NAMALWA (cell line): ENCODE measurements at places on chromosomes 3 and 15.
A peak's percentile ranks its signal among the peaks of the same experiment; 100 is the strongest.

DNA sequence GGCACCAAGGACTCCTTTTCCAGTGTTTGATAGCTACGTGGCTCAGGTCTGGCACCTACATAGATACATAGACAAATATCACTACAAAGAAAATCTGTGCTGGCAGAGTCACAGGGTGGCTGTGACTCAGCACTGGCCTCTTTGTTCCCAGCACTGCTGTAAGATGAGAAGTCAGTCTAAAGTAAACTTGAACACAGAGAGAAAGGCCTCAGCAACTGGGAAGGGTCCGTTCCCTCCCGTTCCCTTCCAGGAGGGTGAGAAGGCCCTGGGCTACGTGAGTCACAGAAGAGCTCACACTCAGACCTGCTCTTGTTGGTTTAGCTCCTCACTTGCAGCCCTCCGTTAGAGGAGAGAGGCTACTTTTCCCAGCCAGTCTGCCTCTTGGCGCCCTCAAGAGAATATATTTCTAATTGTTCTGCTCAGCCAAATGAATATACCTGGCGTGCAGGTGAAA, 23.1 kb downstream of the ANXA2 start:
- no peak for DNase-seq

DNA sequence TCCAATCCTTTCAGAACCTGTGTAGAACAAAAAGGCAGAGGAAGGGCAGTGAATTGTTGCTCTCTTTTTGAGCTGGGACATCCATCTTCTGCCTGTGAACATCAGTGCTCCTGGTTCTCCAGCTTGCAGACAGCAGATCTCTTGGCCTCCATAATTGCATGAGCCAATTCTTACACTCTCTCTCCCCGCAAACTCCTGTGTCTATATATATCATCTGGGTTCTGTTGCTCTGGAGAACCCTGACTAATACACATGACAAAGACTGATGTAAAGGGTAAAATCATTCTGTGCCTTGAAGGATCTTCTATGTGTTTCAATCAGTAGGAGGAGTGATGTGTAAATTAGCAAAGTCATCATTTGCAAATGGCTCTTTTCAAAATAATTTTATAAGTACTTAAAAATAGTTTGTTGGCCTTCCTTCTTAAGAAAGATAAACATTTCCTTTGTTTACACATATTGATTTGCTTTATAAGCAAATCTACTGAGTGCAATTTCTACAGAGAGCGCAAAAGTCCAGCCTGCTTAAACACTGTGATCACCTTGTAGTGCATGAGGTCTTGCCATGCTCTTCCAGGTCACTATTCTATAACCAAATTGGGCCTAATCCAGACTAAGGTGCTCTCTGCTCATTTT, 154.9 kb upstream of the ANKRD28 start:
- no peak for DNase-seq

DNA sequence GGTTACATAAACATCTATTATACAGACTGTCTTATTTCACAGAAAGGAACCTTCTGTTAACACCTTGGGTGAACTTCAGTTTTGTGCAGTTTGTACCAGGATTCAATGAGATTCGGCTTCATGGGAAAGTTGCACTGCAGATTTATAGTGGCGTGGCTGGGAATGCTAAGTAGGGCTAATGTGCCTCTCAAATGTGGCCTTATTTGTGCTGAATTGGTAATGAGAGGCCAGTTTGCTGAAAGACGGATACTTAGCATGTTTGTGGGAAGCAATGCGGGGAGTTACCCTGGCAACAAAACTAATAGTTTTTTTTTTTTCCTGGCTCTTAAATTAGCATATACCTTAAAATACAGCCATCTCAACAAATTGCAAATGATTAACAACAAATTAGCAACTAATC, 28.6 kb upstream of the CEMIP start:
- no peak for DNase-seq

DNA sequence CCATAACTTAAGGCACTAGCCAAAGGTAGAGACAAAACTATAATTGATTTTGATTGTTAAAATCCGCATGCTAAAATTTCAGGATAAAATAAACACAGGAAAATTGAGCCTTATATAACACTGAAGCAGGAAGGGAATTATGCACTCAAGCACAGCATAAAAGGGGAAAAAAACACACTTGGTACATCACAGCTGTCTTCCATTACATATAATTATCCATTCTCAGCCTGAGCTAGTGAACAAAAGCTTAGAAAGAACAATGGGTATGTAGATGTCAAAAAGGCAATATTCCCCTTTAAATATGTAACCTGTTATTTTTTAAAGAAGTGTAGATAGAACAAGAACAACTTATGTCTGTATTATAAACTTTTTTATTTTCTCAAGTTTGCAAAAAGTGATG, 899.2 kb downstream of the ROBO1 start:
- no peak for DNase-seq

GRCh38 chr3:190432216-190432615, 17.5 kb downstream of the TMEM207 start:
- no peak for DNase-seq

- no peak for DNase-seq
Observed at GRCh38 chr15:99590913-99591646, 25.3 kb downstream of the MEF2A start.

DNA sequence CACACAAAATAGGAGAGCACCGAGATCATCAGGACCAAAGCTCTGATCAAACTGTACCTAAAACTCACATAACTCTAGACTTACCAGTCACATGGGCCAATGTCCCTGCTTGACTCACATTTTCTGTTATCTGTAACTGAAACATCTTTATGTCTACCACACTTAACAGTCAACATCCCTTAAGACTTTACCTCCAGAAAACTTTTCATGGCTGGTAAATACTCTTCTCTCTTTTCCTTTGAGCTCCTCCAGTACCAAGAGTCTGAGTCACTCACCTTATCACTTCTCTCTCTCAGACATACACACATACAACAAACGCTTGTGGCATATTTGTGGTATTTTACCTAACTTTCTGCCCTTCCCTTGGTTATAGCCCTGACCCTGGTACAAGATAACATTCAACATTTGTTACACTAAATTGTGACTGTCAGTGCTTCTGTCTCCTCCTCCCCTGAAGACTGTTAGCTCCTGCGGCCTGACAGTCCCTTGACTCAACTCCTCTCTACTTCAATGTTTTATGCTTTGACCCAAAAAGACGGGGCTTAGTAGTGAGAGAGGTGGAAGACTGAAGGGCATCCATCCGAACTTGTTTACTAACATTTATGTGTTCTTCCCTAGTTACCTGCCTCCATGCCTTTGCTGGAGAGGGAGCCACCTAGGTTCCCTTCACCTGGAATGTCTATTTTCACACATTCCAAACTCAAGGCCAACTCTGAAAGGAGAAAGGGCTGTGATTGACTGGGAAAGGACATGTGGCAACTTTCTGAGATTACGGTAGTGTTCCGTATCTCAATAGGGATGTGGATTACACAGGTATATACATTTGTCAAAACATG, 3.7 kb upstream of the EFHB start:
- DNase-seq = no peak

- DNase-seq = no peak
Observed at GRCh38 chr3:101829874-101830273, 19.4 kb upstream of the NFKBIZ start.

DNA sequence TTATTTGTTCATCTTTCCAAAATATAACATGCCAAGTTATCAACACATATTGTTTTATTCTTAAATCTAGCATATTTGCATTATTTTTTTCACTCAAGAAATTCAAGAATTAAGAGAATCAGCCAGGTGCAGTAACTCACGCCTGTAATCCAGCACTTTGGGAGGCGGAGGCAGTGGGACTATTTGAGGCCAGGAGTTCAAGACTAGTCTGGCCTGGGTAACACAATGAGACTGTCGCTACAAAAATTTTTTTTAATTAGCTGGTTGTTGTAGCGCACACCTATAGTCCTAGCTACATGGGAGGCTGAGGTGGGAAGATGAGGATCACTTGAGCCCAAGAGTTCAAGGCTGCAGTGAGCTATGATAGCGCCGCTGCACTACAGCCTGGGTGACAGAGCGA, 10.5 kb downstream of the DCUN1D1 start:
- no peak for DNase-seq

DNA sequence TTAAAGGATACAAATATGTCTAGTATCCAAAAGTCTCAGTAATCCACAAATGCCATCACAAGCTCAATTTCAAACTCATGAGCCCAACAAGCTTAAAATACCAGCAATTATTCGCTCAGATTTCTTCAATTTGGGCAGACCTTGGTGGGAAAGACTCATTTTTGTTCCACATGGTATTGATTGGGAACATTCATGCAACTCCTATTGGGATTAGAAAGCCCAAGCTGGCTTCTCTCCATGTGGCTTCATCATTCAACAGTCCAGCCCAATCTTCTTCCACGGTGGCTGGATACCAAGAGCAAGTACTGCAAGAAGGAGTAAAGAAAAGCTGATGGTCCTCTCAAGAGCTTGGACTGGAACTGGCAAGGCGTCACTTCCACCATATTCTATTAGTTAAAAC, 66.3 kb downstream of the STRIT1 start:
- no peak for DNase-seq

DNA sequence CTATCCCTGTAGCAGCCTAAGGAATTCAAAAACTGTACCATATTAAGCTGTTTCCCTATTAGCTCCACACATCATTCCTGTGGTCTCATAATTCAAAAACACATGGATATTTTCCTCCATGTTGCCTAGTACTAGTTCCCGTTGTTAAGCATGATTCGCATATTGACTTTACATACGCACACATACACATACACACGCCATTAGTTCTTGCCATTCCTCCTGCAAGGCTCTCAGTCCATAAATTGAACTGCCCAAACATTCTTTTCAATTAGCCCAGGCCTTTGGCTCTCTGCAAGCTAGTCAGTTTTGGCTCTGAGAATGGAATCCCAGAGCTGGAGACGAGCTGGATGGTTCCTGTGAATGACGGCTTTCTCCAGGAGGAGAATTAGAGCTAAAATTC, 57.2 kb upstream of the RAD18 start:
- DNase-seq = no peak

DNA sequence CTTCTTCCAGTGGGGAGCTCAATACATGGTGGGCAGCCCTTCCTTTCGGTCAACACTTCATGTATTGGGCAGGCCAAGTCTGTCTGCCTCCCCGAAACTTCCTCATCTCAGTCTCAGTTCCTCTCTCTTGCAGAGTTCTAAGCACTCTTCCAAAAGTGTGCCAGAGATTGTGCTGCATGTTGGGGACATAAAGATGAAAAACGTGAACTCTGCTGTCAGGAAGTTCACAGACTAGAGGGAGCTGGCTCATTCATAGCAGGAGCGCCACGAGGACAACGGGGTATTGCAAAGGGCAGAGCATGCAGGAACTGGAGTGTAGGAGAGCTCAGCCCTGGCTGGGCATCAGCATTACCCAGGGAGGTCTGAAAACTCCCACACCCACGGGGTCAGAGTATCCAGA, 15.3 kb upstream of the EPHB3 start:
- DNase-seq = peak; percentile 34

- no peak for DNase-seq
Observed at GRCh38 chr15:25684521-25685431, 178.4 kb downstream of the ATP10A start.

DNA sequence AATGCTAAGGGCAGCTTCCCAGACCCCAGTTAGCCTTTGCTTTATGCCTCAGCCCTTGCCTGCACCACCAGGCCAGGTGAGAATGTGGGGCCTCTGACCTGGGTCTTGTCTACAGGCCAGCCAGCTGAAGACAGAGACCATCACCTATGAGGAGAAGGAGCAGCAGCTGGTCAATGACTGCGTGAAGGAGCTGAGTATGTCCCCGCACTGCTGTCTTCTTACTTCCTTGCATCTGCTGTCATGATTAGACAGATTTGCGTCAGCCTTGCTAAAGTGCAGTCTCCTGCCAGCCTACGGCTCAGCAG, 74.6 kb downstream of the CCK start:
- DNase-seq = peak; percentile 38

- no peak for DNase-seq
Observed at GRCh38 chr3:18354701-18355100, 70.4 kb downstream of the SATB1 start.

DNA sequence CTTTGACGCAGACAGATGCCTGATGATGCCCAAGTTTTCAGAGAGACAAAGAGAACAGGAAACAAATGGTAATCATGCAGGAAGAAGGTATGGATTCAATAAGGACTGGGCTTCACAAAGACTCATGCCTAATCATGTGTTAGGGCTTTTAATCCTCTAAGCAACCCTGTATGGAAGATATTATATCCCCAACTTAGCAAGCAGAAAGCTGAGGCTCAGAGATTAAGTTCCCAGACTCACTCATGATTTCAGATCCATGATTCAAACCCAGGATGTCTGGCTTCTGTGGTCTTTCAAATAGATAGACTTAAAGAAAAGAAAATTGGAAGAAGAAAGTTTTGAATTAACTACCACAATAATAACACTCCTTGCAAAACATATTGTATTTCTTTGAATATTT, 4.1 kb upstream of the CLASP2 start:
- DNase-seq = no peak

- no peak for DNase-seq
Observed at GRCh38 chr15:65940618-65940909, 71.3 kb downstream of the RAB11A start.

- DNase-seq = no peak
Observed at GRCh38 chr15:70048578-70049514, 48.9 kb downstream of the TLE3 start.

DNA sequence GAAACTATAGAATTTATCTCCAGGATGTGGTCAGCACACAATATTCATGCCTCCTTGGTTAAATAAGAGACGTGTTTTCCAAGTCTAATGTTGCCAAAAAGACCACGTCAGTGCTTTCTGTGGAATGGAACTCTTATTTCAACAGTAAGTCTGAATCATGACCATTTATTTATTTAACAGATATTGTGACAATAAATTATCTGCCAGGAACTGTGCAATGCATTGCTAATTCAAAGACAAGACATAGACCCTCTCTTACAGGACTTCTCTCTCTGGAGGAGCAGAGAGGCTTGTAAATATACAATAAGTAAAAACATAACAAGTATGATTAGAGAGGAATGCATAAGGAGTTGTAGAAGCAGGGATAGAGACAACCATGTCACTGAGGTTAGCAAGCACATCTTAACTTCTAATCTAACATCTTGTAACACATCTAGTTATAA, 227.5 kb downstream of the DTWD1 start:
- DNase-seq = no peak

GRCh38 chr15:88267720-88268119, 11.2 kb upstream of the NTRK3 start:
- DNase-seq = no peak

GRCh38 chr15:92914768-92915221, 14.7 kb downstream of the CHD2 start:
- no peak for DNase-seq

- DNase-seq = no peak
Observed at GRCh38 chr3:158420654-158421396, 150.2 kb upstream of the MLF1 start.

- DNase-seq = no peak
Observed at GRCh38 chr3:152610622-152611021, 224.3 kb upstream of the P2RY1 start.

GRCh38 chr15:70063980-70064379, 33.7 kb downstream of the TLE3 start:
- no peak for DNase-seq

GRCh38 chr3:124878561-124879336, 8.4 kb downstream of the ITGB5 start:
- no peak for DNase-seq
